Right lobe of liver (tissue), 6 donors: ENCODE measurements at places on chromosomes 2 and 18.

- no peak for DNase-seq
- no peaks in the 10 kb centered on the region for H3K36me3 ChIP-seq
- H3K27ac ChIP-seq = no peak overlapping the region
- H3K4me3 ChIP-seq = no peak overlapping the region
Measured at GRCh38 chr2:86744152-86744551, 24.1 kb downstream of the RMND5A start.

DNA sequence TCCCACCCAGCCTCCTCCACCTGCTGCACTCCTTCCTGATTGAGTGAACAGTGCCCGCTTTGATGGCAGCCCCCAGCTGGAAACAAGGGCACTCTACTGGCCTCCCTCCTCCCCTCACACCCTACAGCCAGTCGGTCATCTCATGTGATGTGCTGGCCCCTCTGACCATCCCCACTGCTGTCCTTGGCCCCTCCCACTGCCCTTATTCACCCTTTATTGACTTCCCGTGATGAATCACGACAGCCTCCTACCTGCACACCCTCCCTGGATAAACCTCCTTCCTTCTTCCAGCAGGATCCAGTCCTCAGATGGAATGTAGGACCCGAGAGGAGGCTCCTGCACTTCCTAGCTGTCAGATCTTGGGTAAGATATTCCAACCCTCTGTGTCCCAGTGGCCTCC is 186.5 kb upstream of the SH3BP4 start:
- H3K4me3 ChIP-seq = no peak overlapping the region
- H3K36me3 ChIP-seq = no peaks in the 10 kb centered on the region
- DNase-seq = no peak
- no peak overlapping the region for H3K27ac ChIP-seq
- no peaks in the 10 kb centered on the region for H3K27me3 ChIP-seq

- DNase-seq = no peak
- H3K27ac ChIP-seq = no peak overlapping the region
- H3K4me1 ChIP-seq = no peaks in the 10 kb centered on the region
- peaks cover 25% of the 10 kb centered on the region for H3K36me3 ChIP-seq
- H3K27me3 ChIP-seq = no peaks in the 10 kb centered on the region
Measured at GRCh38 chr18:62919109-62919838, 203.9 kb downstream of the PHLPP1 start.

DNA sequence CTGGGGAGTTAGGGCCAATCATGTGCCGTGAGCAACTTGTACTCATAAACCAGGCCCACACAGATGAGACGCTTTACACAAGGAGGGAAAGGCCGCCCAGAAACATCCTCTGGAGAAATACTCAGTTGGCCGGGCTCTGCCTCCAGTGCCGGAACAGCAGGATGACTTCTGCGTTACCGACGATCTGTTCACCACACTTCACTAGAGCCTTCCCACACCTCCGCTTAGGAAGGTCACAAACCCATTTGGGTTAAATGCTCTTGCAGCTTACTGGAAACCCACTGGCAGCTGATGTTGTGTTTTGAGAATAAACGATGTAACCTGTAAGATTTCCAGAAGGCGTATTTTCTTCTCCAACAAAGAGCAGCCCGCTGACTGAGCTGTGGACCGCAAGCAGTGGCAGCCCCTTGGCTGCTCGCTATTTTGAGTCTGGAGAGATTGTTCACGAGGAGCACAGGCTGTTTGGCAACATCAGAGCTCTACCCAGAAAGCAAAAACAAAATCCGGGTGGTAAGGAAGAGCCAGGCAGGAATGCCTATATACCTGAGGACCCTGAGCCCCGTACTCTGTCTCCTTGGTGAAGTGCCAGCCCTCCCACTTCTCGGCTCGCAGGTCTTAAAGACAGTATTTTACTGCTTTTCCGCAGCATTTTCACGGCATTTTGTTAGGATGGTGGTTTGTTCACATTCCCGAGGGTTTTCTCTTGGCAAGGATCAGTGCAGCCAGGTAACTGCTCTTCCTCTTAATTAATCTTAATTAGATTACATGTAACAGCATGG is 44.0 kb downstream of the COLEC12 start:
- no peaks in the 10 kb centered on the region for H3K27me3 ChIP-seq
- no peaks in the 10 kb centered on the region for H3K4me1 ChIP-seq
- no peak for DNase-seq

DNA sequence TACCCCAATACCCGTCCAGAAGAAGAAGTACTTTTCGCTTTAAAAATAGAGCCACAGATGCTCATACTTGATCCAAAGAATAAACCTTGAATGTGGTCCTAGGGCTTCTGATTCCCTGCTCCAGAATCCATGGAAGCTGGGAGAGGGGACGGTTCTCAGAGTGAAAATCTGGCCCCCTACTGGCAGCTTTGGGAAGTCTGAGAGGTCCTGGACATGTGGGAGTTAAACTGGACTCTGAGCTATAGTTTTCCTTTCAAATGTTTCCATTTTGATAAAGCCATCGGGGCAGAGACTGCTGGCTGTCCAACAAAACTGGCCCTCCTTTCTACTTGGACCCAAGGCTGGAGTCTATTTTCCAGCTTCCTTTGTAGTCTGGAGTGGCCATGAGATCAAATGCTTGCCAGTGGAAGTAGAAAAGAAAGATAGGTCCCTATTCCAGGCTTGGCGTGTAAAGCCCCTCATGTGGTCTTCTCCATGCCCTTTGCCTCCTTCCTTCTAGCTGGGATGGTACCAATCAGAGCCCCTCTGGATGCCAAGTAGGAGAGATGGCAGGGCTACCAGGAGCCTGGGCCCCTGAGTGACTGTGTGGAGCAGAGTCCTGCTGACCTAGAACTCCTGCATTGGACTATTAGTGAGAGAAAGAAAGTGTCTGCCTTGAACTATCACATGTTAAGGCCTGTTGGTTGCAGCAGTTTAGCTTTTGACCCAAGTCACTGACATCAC is 37.7 kb upstream of the TBC1D8 start:
- H3K27ac ChIP-seq = no peak overlapping the region
- no peaks in the 10 kb centered on the region for H3K36me3 ChIP-seq
- no peaks in the 10 kb centered on the region for H3K27me3 ChIP-seq
- H3K4me1 ChIP-seq = no peaks in the 10 kb centered on the region

GRCh38 chr2:118061135-118061955 is 26.9 kb upstream of the INSIG2 start:
- no peak for DNase-seq
- no peak overlapping the region for H3K27ac ChIP-seq
- H3K4me3 ChIP-seq = no peak overlapping the region

GRCh38 chr18:9156604-9157249 is 20.1 kb downstream of the ANKRD12 start:
- no peak overlapping the region for H3K27ac ChIP-seq
- no peak overlapping the region for H3K4me3 ChIP-seq
- H3K4me1 ChIP-seq = peaks cover 25% of the 10 kb centered on the region
- H3K27me3 ChIP-seq = no peaks in the 10 kb centered on the region
- no peaks in the 10 kb centered on the region for H3K36me3 ChIP-seq
